ENCODE measurements at places on chromosomes 13 and 19.
A peak's percentile ranks its signal among the peaks of the same experiment; 100 is the strongest.

- DNase-seq, result no peak
These were observed 99.7 kb upstream of the RXFP2 start for GRCh38 chr13:31639443-31640163.

DNA sequence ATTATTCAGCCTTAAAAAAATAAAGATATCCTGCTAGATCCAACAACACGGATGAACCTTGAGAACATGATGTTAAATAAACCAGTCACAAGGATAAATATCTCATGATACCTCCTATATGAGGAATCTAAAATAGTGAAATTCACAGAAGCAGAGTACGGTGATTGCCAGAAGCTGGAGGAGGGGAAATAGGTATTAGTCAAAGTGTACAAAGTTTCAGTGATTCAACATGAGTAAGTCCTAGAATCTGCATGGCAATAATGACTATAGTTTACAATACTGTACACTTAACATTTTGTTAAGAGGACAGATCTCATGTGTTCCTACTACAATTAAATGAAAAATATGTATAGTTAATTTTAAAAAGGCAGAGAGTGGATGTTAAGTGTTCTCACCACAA lies 206.6 kb upstream of the SLC10A2 start:
- DNase-seq, result no peak

DNA sequence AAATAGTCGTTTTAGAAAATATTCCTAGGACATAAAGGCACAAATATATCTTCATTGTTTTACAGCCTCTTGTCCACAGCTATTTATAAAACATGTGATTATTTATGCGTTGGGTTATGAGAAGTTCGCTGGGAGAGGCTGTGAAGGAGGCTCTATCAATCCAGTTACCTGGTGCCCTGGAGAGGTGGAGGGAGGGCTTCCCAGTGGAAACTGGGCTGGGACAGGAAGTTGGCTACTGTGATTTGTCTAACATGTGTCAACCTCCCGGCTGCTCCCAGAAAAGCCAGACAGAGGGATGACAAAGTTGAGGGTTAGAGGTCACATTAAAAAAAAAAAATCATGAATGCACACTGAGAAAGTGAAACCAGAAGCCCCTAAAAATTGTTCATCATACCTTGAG lies 346.5 kb downstream of the ZNF536 start:
- no peak for DNase-seq

GRCh38 chr19:6524311-6524710 lies 6.5 kb upstream of the TNFSF9 start:
- DNase-seq, result no peak

GRCh38 chr13:97492257-97492656 lies 58.3 kb downstream of the RAP2A start:
- DNase-seq, result no peak

- DNase-seq, result peak; percentile 29
These were observed 1.1 kb upstream of the SHC2 start for GRCh38 chr19:461721-462551.

GRCh38 chr13:50908371-50908770 lies 1.2 kb upstream of the RNASEH2B start:
- DNase-seq, result no peak

GRCh38 chr19:13078897-13079541 lies 23.6 kb downstream of the LYL1 start:
- no peak for DNase-seq

DNA sequence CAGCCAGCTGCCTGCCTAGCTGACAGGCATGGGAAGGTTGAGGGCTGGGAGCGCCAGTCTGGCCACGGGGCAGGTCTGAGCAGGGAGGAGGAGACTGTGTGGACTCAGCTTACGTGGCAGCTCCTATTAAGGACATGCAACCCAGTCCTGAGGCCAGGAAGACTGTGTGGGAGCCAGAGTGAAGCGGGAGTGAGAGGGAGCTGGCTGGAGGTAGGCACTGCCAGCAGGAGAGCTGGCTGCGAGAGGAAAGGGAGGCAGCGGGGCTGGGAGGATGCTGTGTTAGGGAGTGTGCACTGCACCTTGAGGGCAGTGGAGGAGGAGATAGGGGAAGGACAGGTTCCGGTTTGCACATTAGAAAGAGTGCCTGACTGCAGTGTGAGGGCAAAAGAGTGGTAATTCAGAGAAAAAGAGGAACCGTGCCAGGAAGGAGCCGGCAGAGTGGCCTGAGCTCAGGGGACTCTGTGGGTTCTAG lies 99.2 kb downstream of the SLC7A1 start:
- no peak for DNase-seq

GRCh38 chr19:34328982-34329381 lies 36.0 kb upstream of the GPI start:
- no peak for DNase-seq

DNA sequence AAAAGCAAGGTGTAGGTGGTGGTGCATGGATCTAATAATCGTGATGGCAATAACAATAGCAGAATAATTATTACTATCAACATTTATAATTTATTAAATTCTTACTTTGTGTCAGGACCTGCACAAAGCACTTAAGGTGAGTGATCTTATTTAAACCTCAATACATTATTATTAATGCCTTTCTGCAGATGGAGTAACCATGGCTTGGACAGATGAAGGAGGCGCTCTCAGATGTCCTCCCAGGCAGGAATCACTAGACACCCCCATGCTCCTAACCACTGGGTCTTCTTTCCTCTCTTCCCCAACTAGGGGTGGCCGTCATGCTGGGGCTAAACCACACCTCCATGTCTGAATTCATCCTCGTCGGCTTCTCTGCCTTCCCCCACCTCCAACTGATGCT lies at the start of gene OR10H2:
TSS of gene OR10H2 (plus strand) at position 301 of the 400 bp plus-strand sequence. CDS start at position 321, 20 bp downstream.
- no peak for DNase-seq

GRCh38 chr19:54127688-54128440 lies 9.7 kb upstream of the CNOT3 start:
- DNase-seq, result no peak

GRCh38 chr19:18160493-18160970 lies 7.6 kb downstream of the PIK3R2 start:
- no peak for DNase-seq

- DNase-seq, result no peak
These were observed 706.5 kb upstream of the MIR17HG start for GRCh38 chr13:90640976-90641375.

DNA sequence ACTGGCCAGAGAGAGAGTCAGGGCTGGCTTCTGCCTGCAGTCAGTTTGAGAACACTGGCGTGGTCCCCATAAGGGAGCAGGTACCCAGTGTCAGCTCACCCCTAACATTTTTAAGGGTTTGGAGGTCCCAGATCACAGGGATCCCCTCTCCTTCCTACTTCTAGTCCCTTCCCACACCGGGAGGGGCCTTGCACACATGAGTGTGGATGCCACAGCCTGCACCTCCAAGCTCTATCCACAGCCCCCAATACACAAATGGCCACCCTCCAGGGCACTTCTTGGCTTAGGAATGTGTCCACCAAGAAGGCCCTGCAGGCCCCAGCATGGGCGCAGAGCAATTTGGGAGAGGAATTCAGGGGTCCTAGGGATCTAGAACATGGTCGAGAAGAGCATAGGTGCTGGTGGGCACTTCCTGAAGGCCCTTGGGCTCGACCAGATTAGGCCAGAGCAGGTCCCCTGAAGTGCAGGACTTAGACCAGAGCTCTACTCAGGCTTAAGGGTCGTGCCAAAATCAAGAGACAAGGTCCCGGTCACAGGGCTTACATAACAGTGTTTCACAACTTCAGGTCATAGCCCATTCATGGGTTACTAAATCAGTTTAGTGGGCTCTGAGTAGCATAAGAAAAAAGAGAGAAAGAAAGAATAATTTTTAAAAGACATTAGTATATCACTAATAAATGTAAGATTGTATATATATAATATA lies 16.0 kb downstream of the FXYD5 start:
- DNase-seq, result peak; percentile 41

- no peak for DNase-seq
These were observed 47.9 kb downstream of the RUBCNL start for GRCh38 chr13:46339035-46339666.

GRCh38 chr13:64154514-64154913 lies 2738.9 kb upstream of the PCDH20 start:
- DNase-seq, result no peak

GRCh38 chr13:112670864-112671263 lies 19.0 kb upstream of the ATP11A start:
- DNase-seq, result no peak

DNA sequence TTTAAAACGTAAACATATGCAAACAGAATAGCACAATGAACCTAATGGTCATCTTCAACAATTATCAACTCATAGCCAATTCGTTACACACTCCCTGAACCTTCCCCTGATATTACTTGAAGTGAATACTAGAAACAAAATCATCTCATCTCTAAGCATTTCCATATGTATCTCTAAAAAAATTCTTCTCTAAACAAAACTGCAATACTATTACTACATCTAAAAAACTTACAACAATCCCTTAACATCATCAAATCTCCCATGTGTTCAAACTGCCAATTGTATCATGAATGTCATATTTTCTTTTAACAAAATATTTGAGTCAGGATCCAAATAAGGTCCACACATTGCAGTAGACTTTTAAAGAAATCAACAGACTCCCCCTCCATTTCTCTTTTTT lies 61.4 kb downstream of the FRY start:
- DNase-seq, result no peak

- no peak for DNase-seq
These were observed 854 bp downstream of the RNASEH2B start for GRCh38 chr13:50910485-50910805.

- DNase-seq, result no peak
These were observed 819.8 kb downstream of the PCDH9 start for GRCh38 chr13:66410314-66410713.

GRCh38 chr13:108560093-108560492 lies 69.3 kb upstream of the MYO16 start:
- DNase-seq, result no peak

DNA sequence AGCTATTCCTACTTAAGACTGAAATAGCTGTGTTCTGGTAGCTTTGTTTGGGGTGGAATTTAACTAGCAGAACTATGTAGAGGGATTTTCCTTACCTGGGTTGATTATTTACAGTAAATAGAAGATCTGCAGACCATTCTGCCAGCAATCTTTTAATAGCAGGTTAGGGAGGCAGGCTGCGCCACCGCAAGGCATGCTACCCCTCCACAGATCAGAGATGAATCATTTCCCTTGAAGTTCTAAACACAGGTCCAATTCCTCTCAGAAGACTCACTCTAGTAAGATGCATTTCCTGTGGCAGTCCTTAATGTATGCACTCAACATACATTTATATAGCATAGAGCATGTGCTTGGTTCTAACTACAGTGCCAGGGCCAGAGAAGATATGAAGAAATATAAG lies 109.0 kb downstream of the TNFRSF19 start:
- DNase-seq, result no peak

DNA sequence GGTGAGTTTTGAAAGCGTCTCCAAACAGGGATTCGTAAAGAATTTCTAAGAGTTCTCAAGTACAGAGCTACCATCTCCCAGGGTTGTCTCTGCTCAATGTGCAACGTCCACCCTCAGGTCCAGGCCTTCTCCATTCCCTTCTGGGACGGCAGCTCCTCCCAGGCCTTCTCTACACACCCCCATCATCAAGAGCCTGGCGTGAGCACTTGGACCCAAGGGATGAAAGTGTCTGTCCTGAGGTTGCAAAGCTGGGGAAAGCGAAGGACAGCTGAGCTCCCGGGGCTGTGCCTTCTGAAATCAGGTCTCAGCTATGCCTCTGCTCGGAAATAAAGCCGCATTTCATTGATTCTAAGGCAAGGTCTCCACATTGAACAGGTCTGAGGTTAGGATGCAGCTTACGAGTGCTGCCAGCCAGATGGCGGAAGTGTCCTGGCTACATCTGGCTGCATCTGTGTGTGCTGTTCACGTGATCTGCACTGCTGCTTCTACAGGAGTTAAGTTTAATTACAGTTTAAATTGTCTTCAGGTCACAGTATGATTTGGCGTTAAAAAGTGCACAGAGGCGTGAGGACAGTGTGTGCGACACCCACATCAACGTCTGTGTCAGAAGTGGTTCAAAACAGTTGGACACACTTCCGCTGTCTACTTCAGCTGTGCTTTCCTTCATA lies 27.0 kb upstream of the MIER2 start:
- no peak for DNase-seq

DNA sequence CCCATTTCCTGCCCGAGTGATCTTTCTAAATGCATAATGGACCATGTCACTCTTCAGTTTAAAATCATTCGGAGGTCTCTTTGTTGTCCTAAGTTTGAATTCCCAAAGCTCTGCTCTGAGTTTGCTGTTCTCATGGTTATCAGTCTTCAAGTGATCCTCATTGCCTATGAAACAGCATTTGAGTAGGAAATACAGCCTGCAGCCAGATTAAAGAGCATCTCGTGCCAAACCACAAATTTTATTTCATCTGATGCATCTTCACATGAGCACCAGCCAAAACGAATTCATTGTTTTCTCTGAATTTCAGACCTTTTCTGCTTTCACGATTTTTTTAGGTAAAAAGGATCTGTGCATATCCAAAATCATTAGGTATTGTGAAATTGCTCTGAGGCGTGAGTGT lies 299.6 kb downstream of the TDRD3 start:
- no peak for DNase-seq

DNA sequence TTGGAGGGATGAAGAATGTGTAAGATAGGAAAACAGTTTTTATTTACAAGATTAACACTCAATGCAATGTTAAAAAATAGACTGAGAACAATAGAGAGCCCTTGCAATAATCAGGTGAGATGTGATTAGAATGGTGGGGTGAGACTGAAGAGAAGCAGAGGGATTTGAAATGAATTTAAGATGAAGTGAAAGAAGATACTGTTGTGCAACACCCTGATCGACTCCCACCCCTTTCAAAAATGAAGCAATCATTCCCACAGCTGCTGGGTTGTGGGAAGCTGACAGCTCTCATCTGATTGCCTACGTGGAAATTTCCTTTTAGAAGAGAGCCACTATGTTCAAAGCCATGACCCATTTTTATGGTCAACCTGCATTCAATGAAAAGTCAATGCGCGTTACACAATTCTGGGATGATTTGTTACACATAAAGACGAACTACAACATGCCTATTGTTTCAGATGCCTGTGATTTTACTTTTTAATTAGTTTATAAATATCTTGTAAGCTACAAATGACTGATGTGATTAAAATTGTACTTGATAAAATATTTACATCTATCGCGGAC lies 1374.8 kb downstream of the PCDH9 start:
- no peak for DNase-seq

DNA sequence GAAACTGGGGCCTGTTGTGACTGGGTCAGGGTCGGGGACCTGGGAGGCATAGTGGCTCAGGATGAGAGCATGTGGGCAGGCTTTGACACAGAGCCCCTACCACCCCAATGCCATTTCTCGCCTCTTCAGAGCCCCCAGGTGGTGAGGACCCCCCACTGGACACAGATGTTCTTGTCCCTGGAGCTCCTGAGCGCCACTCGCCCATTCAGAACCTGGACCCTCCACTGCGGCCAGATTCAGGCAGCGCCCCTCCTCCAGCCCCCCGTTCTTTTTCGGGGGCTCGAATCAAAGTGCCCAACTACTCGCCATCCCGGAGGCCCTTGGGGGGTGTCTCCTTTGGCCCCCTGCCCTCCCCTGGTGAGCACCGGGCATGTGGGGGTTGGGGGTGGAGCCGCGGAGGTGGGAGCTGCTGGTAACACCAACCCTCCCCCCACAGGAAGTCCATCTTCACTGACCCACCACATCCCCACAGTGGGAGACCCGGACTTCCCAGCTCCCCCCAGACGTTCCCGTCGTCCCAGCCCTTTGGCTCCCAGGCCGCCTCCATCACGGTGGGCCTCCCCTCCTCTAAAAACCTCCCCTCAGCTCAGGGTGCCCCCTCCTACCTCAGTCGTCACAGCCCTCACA lies 10.4 kb downstream of the IGFLR1 start:
- DNase-seq, result no peak

- DNase-seq, result no peak
These were observed 6.8 kb upstream of the MBNL2 start for GRCh38 chr13:97215325-97215724.

- peak; percentile 43 for DNase-seq
These were observed 1.7 kb upstream of the PTGER1 start for GRCh38 chr19:14476673-14477401.
